Cardiac atrium fibroblast (primary cell): ENCODE measurements at places on chromosomes 1 and 21. TPM values are rescaled to one million over a fixed set of nuclear protein-coding genes. Genes with fewer than 3 reads are reported as not detected.

Gene SELENBP1
- total RNA-seq = 65.3 and 69.2 TPM in 2 replicates

Gene C1orf141
- total RNA-seq = not detected in 2 replicates

Gene CIART
- 10.2 and 10.3 TPM in 2 replicates for total RNA-seq

Gene SLC9C2
- total RNA-seq = 2.7 and 7.8 TPM in 2 replicates

Gene DMBX1
- not detected in 2 replicates for total RNA-seq

Gene UTS2
- not detected in 2 replicates for total RNA-seq

Gene OLFML3
- total RNA-seq = 12.2 and 28.7 TPM in 2 replicates

Gene ANXA9
- total RNA-seq = not detected in 2 replicates

Gene B4GALT3
- total RNA-seq = 15.3 and 17.0 TPM in 2 replicates

Gene CR1L
- total RNA-seq = not detected in 2 replicates
